ENCODE measurements at places on chromosomes 4 and X. TPM values are rescaled to one million over a fixed set of nuclear protein-coding genes. Genes with fewer than 3 reads are reported as not detected.

GRCh38 chr4:149788300-149788699 is 27.3 kb downstream of the IQCM start:
- no peaks in the 10 kb centered on the region for H3K4me1 ChIP-seq
- H3K27me3 ChIP-seq, result no peaks in the 10 kb centered on the region
- H3K4me3 ChIP-seq, result no peak overlapping the region
- no peak for DNase-seq
- no peaks in the 10 kb centered on the region for H3K36me3 ChIP-seq

GRCh38 chr4:108244606-108245005 is 75.9 kb upstream of the LEF1 start:
- no peak overlapping the region for H3K27ac ChIP-seq
- no peaks in the 10 kb centered on the region for H3K36me3 ChIP-seq
- H3K27me3 ChIP-seq, result no peaks in the 10 kb centered on the region
- DNase-seq, result no peak

GRCh38 chr4:41374490-41374889 is 117.8 kb downstream of the UCHL1 start:
- H3K4me3 ChIP-seq, result no peak overlapping the region
- no peaks in the 10 kb centered on the region for H3K27me3 ChIP-seq
- no peaks in the 10 kb centered on the region for H3K36me3 ChIP-seq
- no peak overlapping the region for H3K27ac ChIP-seq
- no peaks in the 10 kb centered on the region for H3K4me1 ChIP-seq

DNA sequence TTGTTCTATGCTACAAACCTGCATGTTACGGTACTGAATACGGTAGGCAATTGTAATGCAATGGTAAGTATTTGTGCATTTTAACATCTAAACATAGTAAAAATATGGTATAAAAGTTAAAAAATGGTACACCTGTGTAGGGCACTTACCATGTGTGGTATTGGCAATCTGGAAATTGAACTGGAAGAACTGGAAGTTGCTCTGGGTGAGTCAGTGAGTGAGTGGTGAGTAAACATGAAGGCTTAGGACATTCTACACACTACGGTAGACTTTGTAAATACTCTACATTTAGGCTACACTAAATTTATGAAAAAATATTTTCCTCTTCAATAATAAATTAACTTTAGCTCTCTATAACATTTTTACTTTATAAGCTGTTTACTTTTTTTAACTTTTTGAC is 78.9 kb downstream of the RRAGB start:
- no peaks in the 10 kb centered on the region for H3K4me1 ChIP-seq
- no peaks in the 10 kb centered on the region for H3K27me3 ChIP-seq
- no peak overlapping the region for H3K4me3 ChIP-seq
- no peak for DNase-seq

DNA sequence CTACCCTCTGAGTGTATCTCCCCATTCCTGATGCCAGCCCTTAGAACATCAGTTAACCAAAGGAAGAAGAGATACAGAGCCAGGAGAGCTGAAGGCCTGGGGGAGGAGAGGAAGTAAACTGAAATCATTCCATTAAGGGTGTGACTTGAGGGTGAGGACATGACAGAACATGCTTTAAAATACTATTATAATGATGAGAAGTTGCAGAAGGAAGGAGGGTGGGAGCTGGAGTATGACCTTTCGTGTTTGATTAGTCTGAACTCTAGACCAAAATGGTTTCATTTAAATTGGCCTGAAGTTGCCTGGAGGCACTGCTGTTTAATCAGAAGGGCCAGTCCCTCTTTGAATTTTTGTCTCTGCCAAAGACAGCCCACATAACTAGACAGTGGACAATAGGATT is 11.4 kb downstream of the INTS6L start:
- H3K36me3 ChIP-seq, result no peaks in the 10 kb centered on the region
- H3K27me3 ChIP-seq, result no peaks in the 10 kb centered on the region
- no peak overlapping the region for H3K4me3 ChIP-seq
- H3K4me1 ChIP-seq, result no peaks in the 10 kb centered on the region
- no peak for DNase-seq
- no peak overlapping the region for H3K27ac ChIP-seq

GRCh38 chr4:89056953-89057398 is at the start of gene FAM13A:
TSS of gene FAM13A (minus strand) at chr4:89057185. CDS start at chr4:89056964, 221 bp downstream.
- peak within 1 kb of the TSS; percentile 59 for H3K27ac ChIP-seq
- no peaks in the 10 kb centered on the region for H3K36me3 ChIP-seq
- peak; percentile 81 for DNase-seq

GRCh38 chr4:2852481-2852921 is 8.9 kb downstream of the ADD1 start:
- no peak for DNase-seq
- no peaks in the 10 kb centered on the region for H3K27me3 ChIP-seq
- peaks cover 15% of the 10 kb centered on the region for H3K4me1 ChIP-seq
- no peak overlapping the region for H3K4me3 ChIP-seq

The GEMIN8 gene
- 34.4 TPM for polyA plus RNA-seq

DNA sequence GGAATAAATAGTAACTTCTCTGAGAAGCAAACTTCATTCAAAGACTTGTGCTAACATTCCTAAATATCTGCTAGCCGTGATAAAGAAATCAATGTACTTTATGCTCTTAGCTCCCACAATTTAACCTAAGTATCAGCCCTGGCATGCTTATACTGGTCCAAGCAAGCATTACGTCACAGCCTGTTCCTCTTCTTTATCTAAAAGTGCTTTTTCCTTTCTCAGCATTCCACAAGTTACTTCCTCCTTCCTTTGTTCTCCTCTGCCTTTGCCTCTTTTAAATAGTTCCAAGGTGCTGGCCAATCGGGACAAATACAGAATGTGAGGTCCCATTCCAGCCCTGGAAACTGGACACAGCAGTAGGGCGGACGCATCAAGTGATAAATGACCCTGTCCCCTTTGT is 249.6 kb downstream of the DHRSX start:
- no peak for DNase-seq
- H3K27ac ChIP-seq, result no peak overlapping the region
- no peaks in the 10 kb centered on the region for H3K4me1 ChIP-seq

DNA sequence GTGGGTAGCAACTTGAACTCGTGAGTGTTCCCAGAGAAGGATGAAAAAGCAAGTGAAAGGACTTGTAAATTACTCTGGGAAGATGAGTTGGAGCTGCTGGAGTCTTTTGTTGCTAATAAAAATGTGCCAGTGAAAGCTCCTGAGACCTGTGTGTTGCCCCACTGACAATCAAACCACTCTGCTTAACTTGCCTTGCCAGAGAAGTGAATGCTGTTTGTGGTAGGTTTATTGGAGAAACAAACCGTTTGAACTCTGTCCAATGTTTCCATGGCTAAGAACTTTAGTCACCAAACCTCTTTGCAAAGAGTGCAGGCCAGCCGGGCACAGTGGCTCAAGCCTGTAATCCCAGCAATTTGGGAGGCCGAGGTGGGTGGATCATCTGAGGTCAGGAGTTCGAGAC is 586.9 kb downstream of the PCDH7 start:
- no peaks in the 10 kb centered on the region for H3K36me3 ChIP-seq
- peak; percentile 18 for DNase-seq
- no peak overlapping the region for H3K27ac ChIP-seq
- no peaks in the 10 kb centered on the region for H3K4me1 ChIP-seq
- no peak overlapping the region for H3K4me3 ChIP-seq
- H3K27me3 ChIP-seq, result no peaks in the 10 kb centered on the region

DNA sequence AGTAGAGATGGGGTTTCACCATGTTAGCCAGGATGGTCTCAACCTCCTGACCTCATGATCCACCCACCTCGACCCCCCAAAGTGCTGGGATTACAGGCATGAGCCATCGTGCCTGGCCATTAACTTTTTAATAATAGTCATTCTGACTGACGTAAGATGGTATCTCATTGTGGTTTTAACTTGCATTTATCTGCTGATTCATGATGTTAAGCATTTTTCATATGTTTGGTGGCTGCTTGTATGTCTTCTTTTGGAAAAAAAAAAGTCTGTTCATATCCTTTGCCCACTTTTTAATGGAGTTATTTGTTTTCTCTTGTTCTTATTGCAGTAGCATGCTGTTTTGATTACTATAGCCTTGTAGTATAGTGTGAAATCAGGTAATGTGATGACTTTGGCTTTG is 45.8 kb downstream of the ANXA10 start:
- H3K4me3 ChIP-seq, result no peak overlapping the region
- no peaks in the 10 kb centered on the region for H3K27me3 ChIP-seq
- no peaks in the 10 kb centered on the region for H3K4me1 ChIP-seq
- DNase-seq, result no peak
- no peak overlapping the region for H3K27ac ChIP-seq

- no peaks in the 10 kb centered on the region for H3K4me1 ChIP-seq
- H3K36me3 ChIP-seq, result no peaks in the 10 kb centered on the region
- H3K27me3 ChIP-seq, result no peaks in the 10 kb centered on the region
- DNase-seq, result no peak
- H3K4me3 ChIP-seq, result no peak overlapping the region
Measured at GRCh38 chr4:99518601-99519295, 7.9 kb downstream of the C4orf17 start.

The DCAF8L1 gene
- polyA plus RNA-seq, result not detected
